ENCODE measurements at places on chromosomes 1 and 21.

DNA sequence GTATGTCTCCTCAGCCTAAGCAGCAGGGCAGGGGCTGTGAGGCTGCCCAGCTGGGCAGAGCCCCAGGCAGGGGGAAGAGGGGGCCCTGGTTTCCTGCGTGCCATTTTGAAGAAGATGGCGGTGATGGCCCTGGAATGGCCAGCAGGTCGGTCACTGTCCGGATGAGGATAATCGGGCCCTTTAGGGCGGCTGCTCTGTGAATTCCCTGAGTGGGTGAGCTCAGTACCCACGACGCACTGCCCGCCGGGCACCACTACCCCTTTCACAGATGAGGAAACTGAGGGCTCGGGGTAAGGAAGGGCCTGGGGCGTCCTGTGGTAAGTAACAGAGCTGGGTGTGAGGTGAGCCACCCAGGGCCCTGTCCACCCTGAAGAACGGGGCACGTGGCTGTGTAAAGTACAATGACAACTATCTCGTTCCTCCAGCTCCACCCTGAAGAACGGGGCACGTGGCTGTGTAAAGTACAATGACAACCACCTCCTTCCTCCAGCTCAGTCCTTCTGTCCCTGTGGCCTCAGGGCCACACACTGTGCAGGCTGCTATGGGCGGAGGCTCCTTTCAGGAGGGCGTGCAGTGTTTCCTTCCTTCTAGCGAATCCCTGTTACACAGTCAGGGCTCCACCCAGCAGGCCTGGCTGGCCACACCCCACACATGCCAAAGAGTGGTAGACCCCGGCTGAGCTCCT is 23.2 kb downstream of the ITGB2 start:
- no peak for DNase-seq

DNA sequence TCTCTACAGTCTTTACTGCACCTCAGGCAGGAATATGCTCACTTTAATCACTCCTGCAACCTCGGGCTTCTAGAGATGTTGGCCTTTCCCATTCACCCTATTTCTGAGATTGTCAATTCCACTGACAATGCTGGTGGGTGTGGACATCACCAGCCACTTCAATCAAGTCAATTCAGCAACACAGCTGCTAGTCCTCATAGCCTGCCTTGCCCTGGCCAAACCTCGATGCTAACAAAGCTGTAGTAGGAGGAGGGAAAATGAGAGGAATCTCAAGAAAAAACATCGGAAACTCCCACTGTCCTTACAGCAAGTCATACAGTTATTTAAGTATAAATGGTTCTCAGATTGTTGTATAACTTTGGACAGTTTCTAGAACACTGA is 155.0 kb downstream of the KCNH1 start:
- DNase-seq: no peak

DNA sequence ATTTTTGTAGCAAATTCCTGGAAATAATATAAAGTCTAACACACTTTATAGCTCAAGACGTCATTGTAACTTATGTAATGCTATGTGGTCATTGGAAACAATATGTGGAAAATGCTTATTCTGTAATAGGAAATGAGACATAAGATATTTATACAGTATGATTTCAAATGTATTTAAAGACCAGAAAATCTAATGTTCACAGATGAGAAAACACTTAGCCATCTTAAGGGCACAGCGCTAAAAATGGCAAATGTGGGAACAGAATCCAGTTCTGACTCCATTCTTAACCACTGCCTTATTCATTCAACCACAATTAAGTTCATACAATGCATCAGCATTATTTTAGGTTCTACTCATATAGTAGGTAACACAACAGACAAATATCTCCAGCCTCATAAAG is 12.5 kb downstream of the CSDE1 start:
- no peak for DNase-seq

GRCh38 chr1:66943361-66943969 is 18.7 kb downstream of the MIER1 start:
- no peak for DNase-seq

DNA sequence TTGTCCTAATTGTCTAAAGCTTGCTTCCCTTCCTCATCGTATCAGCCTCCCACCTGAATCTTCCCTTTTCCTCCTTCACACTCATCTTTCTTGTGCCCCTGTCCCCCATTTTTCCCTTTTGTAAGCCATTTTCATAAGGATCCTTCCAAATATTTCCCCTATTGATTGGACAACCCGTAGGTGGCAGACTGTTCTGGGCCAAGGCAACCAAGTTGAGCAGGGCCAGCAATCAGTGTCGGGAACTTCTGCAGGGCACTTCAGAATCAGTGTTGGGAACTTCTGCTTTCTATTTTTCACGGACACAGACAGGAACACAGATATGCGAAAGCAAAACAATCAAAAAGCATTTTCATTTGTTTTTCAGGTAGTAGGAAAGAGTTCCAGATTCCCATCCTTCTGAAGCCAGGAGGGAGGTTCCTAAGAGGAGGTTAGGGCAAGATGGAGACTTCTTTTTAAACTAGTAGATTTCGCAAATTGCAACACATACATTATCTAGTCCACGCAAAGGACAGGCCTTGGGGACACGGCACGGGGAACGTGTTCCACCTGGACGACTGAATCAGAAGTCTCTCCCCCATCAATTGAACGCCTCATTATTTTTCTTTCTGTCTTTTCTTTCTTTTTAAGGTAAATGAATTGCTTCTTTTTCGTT is 691 bp upstream of the MPZL1 start:
- no peak for DNase-seq

- DNase-seq: no peak
Measured at GRCh38 chr1:29171089-29171488, 10.6 kb downstream of the SRSF4 start.

DNA sequence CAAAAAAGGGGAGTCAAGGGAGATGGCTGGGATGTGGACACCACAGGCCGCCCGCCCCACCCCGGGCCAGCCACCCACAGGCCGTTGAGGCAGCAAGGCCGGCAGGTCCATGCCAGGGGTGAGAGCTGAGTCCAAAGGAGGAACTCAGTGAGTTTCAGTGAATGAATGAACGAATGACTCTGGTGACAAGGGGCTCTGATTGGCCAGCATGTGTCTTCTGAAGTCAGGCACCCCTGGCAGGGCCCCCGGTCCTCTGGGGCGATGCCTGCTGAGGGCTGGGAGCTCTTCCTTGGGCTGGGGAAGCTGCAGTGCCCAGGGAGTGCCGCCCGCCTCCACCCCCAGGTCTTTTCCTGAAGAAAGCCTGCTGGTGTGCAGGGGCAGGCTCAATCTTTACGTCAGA is 236.1 kb upstream of the VAMP3 start:
- no peak for DNase-seq

DNA sequence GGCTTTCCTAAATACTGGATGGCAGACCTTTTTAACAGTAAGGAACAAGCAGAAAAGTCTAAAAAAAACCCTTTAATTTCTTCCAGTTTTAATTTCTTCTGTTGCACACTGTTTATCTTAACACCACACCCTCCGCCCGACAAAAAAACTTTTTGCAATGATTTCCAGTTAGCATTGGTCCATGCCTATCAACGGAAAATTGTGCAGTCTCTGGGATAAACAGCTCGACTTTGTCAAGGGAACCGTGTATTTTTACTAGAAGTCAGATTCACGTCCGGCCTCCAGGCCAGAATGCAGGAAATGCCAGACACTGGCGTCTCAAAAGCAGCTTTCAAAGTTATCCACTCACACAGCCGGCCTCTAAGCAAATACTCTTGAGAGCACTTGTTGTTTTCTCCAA is 378 bp upstream of the NUP210L start:
- DNase-seq: no peak

DNA sequence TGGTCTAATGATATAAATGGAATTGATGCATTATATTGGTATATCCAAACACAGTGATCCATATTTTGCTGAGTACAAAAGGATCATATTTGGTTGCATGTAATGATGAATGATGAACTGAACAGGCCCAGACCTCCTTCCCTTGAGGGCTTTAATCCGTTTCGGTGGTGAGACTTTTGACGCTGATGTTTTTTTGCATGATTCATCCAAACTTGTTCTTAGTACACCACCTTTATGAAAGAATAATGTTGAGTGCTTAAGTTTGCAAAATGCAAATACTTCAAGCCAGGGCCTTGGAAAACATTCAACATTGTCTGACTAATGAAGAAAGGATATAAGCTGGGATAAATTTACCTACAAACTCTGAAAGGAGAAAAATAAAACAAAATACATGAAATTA is 19.2 kb downstream of the HOOK1 start:
- no peak for DNase-seq

GRCh38 chr1:44073528-44073927 is 42.3 kb upstream of the SLC6A9 start:
- DNase-seq: no peak

DNA sequence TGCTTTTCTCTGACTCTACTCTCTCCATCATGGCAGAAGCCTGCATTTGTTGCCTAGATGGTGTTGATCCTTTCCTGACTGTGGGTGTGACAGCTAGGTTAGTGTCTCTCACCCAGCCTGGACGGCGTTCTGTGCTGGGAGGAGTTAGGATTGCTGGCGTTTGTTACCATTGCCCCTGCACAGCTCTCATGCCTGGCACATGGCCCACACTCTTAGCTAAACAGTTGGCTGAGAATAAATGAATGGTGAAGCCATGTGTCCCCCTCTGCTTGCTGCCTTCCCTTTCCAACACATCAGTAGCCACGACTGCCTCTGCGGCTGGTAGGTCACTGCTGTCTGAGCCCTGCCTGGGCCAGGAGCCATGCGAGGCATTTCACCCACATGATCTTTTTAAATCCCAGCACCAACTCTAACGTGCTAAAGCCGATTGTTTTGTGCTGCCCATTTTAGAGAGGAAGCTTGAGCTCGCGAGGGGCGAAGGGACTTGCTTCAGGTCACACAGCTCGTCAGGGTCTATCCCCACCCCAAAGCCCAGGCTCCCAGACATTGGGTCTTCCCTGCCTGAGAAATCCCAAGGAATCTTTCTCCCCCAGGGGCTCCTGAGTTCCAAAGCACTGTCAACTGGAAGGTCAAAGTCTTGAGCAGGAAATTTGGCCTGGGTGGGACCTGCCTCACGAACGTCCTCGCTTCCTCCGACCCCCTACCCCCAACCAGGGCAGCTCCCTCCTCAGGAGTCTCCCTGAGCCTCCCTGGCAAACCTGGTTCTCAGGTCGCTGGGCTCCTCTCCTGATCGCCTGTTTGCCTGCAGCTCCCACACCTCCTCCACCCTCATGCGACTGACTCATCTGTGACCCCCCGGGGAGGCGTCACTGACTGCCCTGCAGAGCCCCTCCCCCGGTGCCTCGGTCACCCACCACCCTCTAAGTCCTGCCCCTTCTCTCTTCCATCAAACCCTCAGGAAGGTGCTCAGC is 271.7 kb upstream of the C1orf174 start:
- no peak for DNase-seq

DNA sequence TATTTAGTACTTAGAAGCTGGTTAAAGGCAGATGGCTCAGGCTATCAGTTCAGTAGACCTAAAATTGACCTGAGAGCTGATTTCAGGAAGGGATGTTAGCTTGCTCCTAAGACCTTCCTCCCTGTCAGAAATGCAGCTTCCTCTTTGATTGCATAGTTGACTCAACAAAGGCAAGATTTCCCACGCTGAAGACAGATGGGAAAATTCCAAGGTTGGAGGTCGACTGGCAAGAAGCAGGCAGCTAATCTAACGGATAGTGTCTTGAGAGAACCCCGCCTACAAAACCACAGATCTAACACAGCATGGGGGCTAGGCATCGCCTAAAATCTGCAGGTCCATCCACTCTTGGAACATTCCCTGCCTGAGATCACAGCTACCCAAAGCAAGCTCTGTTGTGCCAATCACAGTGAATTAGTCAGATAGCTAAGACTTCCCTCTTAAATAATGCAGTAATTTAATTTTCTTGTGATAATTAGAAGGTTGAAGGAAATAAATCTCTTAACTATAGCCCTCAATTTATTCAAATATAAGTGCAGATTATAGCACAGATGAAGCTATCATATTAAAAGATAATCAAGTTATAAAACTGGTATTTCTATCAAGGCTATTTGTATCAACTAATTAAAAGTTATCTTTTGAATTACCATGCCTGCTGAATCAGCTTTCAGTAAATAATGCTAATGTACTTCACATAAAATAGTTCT is 357.8 kb upstream of the SGIP1 start:
- DNase-seq: no peak

- DNase-seq: no peak
Measured at GRCh38 chr1:85623061-85623471, 42.5 kb downstream of the CCN1 start.

DNA sequence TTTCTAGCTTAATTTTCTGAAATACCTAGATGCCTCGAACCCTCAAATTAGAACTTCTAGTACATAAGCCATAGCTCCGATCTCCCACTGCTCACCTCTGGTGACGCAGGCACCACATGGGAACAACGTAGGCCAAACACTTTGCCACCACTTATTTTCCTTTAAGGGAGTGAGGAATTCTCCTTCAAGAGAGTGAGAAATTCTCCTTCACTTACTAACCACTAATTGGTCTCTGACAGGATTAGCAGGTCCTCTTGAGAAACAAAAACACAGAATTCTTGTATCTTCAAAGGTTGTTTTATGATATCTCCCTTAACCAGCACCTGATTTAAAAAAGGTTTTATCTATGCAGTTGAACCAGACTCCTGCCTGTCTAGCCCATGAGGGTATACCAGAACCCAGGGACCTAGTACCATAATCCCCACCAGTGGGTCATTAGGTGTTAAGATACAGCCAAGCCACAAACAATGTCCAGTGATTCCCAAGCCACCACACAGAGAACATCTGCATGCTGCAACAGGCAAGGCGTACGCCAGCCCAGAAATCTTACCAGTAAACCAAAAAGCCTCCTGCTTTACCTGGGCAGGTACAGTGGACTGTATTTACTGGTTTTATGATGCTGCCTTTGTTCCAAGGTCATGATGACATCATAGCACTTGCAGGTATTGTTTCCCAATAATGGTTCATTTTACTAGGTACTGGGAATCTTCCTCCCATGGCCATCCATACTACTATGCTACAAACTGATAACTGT is 20.3 kb upstream of the CXADR start:
- DNase-seq: no peak

DNA sequence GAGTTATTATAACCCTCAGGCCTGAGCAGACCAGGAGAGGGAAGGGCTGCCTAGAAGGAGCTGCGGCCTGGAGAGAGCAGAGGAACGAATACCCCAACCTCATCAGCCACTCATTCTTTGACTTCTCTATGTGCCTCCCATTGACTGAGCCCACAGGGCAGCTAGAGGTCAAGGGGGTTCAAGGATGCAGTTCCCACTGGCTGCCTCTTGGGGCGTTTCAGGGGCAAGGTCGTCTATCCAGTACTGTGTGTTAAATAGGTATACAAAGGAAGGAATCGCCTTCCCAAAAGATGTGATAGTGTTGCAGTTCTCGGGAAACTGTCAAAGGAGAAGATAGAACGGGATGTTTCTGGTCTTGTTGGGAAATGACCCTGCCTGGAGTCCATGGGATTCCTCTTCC is 250.6 kb downstream of the PRDM2 start:
- DNase-seq: peak; percentile 37

DNA sequence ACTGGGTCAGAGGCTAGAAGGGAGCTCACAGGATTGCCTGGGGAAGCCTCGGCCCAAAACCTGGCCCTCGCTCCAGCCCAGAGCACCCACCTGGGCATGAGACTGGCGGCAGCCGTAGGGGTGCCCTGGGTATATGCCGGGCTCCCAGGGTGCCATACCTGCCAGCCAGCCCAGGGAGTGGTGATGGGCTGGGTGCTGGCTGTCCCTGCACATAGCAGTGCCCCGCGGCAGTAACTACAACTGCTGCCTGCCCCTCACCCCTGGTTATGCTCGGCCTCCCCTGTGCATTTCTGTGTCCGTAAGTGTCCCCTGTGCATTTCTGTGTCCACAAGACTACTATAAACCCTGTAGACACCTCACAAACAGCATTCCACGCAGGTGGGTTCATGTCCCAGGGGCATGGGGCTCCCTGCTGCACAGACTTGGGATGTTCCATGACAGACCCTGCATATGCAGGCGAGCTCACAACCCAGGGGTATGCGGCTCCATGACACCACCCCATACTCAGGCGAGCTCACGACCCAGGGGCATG is 5.8 kb upstream of the SPATC1L start:
- no peak for DNase-seq

All from glutamatergic neuron (in vitro differentiated cells).